NCI-H146 (cell line): ENCODE measurements at places on chromosomes 12 and 14.

DNA sequence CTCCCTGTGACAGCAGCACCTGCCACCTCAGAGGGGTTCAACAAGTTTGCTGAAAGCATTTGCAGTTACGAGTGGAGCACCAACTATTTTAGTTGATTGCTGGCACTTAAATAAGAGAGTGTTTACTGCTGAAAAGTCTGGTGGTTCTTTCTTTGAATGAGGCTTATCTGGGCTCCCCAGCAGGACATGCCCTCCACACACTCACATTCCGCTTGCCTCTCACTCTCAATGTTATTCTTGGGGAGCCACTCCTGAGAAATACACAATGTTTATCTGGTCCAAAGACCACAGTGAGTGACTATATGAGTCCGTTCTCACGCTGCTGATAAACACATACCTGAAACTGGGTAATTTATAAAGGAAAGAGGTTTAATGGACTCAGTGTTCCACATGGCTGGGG is 31.9 kb downstream of the NT5DC3 start:
- no peak for DNase-seq

DNA sequence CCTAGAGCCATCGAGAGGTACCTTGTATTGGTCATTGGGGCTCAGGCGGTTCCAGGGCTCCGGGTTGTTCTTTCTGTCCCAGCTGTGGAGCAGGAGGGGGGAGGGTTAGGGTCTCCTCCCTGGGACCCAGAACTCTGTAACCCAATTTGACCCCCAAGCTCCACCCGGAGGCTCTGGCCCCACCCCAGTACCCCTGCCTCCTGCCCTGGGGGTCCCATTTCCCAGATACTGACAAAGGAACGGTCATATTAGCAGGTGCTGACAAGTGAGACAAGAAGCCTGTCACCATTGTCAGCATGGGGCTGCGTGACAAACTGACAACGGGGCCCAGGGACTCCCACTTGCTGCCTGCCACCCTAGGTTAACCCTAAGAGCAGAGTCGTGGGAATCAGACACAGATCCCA is 6.2 kb downstream of the SHMT2 start:
- no peak for DNase-seq

- DNase-seq, result peak; percentile 7
Observed at GRCh38 chr14:87133073-87133801, 859.7 kb downstream of the GALC start.

DNA sequence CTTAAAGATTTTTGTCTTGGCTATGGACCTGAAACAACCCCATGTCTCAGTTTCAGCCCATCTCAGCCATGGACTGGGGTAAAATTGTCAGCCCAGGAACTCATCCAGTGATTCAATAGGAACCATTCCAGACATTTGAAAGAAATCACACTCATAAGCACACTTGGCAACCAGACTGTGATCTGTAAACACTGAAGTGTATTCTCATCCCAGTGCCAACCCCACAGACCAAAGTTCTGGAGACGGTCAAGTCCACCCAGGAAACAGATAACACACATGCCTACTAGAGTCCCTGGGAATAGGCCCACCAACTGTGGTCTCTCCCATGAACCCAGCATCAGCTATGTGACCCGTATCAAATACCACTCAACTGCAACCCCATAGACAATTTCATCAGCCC is 804.6 kb downstream of the TRHDE start:
- no peak for DNase-seq

- DNase-seq, result no peak
Observed at GRCh38 chr14:37452323-37452722, 142.7 kb downstream of the FOXA1 start.

DNA sequence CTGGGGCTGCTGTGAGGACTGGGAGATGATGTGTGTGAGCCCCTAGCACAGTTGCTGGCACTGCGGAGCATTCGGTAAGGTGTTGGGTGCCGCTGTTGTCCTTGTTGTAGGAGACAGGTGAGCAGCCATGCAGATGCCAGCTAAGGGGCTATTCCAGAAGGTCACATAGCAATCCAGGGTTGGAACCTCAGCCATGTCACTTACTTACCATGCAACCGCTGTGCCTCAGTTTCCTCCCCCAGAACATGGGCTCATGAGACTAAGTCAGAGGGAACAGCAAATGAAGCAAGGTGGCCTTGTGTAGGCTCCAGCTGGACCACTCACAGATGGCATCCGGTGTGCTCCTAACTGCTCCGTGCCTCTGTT is 13.2 kb downstream of the DTX1 start:
- no peak for DNase-seq

- DNase-seq, result peak; percentile 62
Observed at GRCh38 chr12:16323638-16324037, 23.8 kb upstream of the MGST1 start.

DNA sequence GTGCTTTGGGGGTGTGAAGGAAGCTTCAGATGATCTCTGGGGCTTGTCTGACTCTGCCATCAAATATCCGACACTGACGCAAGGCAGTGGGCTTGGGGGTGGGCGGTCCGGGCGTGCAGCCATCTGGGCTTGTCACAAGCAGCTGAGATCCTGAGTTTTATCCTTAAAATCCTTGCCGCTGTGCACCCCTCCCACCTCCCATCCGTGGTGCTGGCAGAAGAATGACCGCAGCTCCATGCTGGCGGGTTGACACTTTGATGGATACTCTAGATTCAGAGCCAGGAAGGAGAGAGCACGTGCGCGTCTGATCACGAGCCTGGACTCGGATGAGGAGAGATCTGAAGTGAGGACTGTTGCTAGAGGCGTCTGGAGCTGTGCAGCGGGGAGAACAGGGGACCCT is 3.0 kb downstream of the ZFYVE21 start:
- no peak for DNase-seq

GRCh38 chr12:112458330-112458729 is 39.6 kb downstream of the PTPN11 start:
- DNase-seq, result no peak

DNA sequence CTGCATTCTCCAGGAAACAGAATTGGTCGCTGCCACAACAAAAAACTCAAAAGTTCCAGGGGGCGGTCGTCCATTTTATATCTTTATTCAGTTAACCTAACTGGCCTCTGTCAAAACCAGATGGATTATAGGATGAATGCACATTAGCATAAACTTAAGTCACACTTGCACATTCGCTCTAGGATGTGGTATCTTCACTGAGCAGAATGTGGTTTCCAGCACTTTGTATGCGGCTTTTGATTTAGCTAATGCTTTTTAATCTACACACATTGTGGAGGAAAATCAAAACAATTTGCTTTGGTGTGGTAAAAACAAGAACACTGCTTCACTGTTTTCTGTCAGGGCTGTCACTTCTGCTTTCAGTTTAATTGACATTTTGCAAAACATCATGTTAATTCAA is 4.5 kb downstream of the TAS2R50 start:
- DNase-seq, result no peak

DNA sequence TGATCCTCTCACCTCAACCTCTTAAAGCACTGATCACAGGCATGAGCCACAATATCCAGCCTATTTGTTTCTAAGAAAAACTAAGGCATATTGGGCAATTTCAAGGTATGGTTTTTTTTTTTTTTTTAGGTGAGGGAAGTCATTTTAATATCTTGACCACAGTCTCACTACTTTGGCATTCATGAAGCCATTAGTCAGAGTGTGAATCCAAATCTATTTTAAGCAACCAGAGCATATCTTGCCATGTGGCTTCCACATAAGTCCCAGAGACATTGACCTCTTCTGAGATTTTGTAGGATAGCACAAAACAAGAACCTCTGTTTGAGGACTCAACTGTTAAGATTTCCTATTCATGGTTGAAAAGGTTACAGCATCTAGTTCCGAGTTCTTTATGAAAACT is 130.3 kb upstream of the RBM19 start:
- DNase-seq, result no peak

- DNase-seq, result no peak
Observed at GRCh38 chr14:51205486-51205885, 34.6 kb upstream of the TMX1 start.

DNA sequence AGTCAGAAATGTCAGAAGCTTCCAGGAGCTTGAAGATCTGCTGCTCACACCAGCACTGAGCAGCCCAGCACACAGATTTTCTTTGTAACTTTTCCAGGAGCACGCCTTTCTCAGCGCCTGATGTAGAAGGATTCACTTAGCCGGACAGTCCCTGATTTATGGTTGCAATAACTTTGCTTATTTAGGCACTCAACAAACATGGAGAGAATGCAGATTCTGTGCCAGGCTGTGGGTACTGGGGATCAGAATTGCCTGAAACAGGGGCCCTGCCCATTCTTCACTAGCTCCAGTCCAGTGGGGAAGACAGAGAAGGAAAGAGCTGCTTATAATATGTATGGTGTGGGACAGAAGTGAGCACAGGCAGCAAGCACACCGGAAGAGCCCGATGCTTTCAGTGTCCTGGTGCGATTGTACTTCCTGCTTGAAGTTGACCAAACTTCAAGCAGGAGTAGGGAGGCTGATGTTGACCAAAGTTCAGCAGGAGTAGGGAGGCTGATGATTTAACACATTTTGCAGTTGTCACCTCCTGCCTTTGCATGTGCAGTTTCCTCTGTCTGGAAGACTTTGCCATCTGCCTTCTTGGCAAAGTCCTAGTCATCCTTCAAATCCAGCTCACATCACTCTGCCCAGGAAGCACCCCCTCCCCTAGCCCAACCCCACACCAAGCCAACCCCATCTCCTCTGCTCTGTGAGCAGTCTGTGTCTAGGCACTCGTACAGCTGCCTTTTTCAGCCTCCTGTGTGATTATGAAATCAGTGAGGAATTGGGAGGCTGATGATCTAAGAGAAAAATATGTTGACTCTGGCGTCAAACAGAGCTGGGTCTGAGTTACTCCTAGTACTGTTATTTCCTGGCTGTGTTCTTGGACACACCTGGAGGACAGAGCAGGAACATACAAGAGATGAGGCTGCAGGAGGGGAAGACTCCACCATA is 12.0 kb upstream of the PRIMA1 start:
- no peak for DNase-seq

- DNase-seq, result no peak
Observed at GRCh38 chr12:57993030-57993429, 51.7 kb downstream of the ATP23 start.

DNA sequence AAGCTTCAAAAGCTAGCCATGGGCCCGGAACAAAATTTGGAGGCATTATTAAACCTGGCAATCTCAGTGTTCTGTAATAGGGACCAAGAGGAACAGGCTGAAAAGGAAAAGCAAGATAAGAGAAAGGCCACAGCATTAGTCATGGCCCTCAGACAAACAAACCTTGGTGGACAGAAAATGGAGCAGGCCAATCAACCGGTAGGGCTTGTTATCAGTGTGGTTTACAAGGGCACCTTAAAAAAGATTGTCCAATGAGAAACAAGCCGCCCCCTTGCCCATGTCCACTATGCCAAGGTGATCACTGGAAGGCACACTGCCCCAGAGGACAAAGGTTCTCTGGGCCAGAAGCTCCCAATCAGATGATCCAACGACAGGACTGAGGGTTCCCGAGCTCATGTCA is 653.9 kb upstream of the TMEM132C start:
- DNase-seq, result no peak

DNA sequence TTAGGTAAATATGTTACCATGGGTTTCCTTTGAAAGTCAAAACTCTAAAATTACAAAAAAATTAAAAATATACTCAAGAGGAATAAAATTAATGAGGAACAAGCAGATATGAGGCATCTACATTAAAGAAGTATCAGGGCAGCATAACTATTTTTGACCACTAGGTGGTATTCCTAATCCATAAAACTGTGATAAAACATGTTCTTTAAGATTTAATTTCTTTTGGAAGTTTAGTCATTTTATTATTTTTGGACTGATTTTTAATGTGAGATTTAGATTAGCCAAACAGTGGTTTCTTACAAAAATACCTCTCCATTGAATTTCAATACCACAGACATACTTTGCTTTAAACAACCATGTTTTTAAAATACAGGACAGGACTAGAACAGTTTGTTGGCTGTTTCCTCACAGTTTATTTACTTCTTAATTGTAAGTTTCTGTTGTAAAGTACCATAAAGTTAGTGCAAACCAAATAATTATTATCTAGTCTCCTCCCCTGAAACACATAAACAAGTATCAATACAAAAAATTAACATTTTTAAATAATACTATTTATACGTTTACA is 49.8 kb downstream of the NTS start:
- peak; percentile 30 for DNase-seq

DNA sequence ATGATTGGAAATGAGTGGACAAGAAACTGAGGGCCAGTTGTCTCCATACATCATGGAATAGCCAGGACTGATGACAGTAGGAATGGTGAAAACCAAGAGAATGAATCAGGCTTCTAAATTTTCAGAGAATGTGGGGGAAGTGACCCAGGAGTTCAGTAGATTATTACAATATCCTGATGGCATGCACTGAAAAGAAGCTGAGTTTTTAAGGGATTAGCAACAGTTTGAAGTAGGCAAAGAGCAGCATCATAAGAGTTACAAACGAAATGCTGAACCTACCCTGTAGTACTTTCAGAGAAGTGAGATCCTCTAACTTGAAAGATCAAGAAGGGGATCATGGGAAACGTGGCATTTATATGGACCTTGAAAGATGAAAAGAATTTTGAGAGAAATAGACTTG is 13.2 kb downstream of the SLC2A14 start:
- no peak for DNase-seq

- DNase-seq, result peak; percentile 71
Observed at GRCh38 chr14:61644834-61645233, 50.5 kb upstream of the HIF1A start.

GRCh38 chr12:26016516-26016915 is 58.0 kb downstream of the RASSF8 start:
- DNase-seq, result no peak

GRCh38 chr14:94538070-94538740 is 23.0 kb upstream of the SERPINA4 start:
- no peak for DNase-seq

- DNase-seq, result no peak
Observed at GRCh38 chr12:105775343-105775742, 363.4 kb downstream of the NUAK1 start.

DNA sequence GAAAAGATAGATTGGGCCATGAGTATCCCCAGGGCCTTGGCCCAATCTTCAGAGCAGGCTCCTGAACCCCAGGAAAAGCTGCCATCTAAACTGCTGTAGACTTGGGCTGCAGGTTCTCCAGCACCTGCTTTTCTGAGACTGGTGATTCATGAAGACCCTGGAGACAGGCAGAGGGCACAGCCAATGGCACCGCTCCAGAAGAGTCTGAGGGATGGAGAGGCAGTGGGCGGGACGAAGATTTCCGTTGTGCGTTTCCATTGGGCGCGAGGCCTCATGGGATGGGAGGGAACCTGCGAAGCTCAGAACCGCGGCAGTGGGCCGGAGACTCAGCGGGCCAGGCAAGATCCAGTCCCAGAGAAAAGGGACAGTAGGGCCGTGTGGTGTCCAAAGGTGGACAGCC is 375.1 kb downstream of the IPO8 start:
- DNase-seq, result no peak

GRCh38 chr14:88321692-88322503 is 1.2 kb downstream of the KCNK10 start:
- peak; percentile 39 for DNase-seq

- DNase-seq, result no peak
Observed at GRCh38 chr12:51689983-51690382, 99.0 kb downstream of the SCN8A start.

- peak; percentile 16 for DNase-seq
Observed at GRCh38 chr14:88078525-88078924, 73.6 kb downstream of the GPR65 start.
